ENCODE measurements at places on chromosomes 2 and 18. TPM values are rescaled to one million over a fixed set of nuclear protein-coding genes. Genes with fewer than 3 reads are reported as not detected.

- DNase-seq, result no peak
Observed at GRCh38 chr2:49640630-49641029, 486.3 kb upstream of the FSHR start.

- DNase-seq, result no peak
Observed at GRCh38 chr2:20803226-20803682, 19.6 kb downstream of the LDAH start.

GRCh38 chr2:37623971-37624900 lies 47.2 kb downstream of the CDC42EP3 start:
- DNase-seq, result no peak

DNA sequence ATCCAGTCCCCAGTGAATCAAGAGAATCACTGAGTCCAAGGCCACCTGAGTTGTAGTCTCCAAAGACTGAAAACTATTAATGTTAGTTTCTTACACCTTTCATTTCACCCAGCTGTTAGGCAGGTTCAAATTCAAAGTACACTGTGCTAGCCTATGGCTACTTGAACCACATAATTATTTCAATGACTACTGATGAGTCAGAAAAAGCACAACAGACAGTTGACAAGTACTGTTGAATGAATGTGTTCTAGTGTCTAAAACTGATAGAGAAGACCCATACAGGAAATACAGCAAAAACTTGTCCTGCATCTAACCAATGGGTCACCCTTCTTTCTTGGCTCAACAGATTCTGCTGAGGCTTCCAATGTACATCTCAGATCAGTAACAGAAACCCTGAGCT lies 160.9 kb downstream of the MYO5B start:
- no peak for DNase-seq

DNA sequence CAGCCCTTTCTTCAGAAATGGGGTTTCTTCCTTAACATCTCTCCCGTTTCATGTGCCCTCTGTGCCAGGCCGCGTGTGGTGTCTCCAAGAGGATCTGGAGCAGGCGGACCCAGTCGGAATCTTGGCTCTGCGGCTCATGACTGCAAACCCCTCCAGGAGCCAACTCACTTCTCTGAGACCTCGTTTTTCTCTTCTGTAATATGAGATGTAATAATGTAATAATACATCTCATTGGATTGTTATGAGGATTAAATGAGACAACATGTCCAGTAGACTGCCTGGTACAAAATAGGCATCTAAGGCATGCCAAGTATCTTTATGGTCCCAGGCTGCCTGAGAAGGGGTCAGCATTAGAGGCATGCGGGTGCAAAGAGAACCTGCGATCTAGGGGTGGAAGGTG lies 221.3 kb upstream of the REV1 start:
- no peak for DNase-seq

- DNase-seq, result no peak
Observed at GRCh38 chr2:111657351-111657975, 226.5 kb downstream of the ANAPC1 start.

DNA sequence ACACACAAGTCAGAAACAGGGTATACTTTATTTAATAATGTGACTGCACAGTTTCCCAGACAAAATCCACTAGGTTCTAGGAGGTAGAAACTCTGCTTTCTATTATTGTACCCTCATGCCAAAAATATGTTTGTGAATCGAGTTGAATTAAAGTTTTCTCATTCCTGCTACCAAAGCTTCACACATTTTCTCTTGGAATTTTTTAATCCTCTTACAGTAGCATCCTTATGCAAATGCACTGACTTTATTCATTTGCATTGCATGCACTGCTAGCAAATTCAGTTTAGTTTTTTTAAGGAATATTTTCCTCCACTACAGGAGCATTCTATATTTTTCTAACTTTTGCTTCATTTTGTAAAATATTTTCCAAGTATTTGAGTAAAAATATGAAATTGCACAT lies 4.8 kb upstream of the SCG2 start:
- DNase-seq, result no peak

GRCh38 chr2:75055820-75056675 lies 97.6 kb downstream of the POLE4 start:
- DNase-seq, result no peak

DNA sequence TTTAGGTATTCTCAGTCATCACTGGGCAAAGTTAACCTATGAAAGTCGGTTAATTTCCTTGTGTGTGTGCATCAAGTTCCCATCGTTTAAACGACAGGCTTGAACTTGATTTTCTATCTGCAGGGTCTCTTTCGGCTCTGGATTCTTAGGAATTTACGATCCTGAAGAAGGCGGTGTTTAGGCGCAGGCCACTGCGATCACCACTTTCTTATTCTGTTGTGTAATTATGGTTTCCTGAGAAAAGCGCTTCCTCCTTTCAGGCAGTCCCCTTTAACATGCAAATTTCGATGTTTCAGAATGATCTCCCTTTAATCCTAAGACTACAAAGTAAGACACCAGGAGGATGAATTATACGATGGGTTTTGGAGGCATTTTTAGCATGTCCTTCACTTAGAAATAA lies 27.9 kb upstream of the MBP start:
- no peak for DNase-seq

- no peak for DNase-seq
Observed at GRCh38 chr18:5884375-5884774, 10.9 kb downstream of the TMEM200C start.

GRCh38 chr2:131004446-131005209 lies 88.6 kb downstream of the FAM168B start:
- no peak for DNase-seq

DNA sequence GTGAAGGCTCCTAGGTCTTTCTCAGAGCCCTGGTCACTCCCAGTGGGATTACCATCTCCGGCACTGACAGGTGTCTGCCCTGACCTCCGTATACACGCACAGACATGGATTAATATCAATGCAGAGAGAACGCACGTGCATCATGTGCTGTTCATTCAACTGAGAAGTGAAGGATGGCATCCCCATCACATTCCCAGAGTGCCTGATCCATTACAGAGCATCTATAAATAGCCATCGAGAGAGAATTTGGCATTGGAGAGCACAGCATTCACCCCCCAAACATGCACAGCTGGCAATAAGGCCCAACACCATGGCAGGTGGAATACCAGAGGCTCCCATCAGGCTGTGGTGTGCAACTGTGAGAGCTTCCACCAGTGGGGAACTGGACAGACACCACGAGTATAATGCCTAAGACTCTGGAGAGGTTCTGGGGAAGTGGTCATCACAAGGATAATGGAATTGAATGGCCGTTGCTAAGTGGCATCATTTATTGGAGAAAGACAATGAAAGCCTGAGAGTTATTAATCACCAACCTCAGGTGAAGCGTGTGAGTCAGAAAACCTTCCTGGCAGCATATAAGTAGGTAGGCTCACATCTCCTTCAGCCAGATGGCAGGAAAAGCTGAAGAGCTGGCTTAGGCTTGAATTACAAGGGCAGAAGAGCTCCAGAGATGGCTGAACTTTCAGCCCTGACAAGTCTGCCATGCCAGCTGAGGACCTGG lies 244.5 kb upstream of the ID2 start:
- no peak for DNase-seq

- DNase-seq, result no peak
Observed at GRCh38 chr2:231069379-231070054, 12.8 kb downstream of the PSMD1 start.

GRCh38 chr2:191026377-191026776 lies 12.4 kb upstream of the STAT1 start:
- no peak for DNase-seq

- no peak for DNase-seq
Observed at GRCh38 chr2:120446236-120447126, 100.5 kb downstream of the INHBB start.

DNA sequence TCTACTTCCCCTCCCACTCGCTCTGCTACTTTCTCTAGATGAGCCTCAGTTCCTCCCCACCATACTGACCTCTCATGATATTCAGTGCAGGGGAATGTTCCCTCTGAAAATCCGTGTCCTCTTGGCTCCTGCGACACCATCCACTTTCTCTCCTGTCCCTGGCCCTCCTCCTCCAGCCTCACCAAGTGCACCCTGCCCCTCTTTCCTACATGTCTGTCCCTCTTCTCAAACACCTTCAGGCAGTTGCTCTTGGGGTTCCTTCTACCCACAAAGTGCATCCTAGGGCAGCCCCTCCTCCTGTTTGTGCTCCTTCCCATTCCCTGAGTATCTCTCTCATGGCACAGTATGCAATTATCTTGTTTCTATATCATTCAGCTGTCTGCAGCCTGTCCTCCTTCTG lies 246.4 kb upstream of the RAB6C start:
- no peak for DNase-seq

GRCh38 chr18:70172225-70172624 lies 33.3 kb downstream of the RTTN start:
- DNase-seq, result no peak

- DNase-seq, result no peak
Observed at GRCh38 chr2:152054593-152054992, 44.3 kb downstream of the CACNB4 start.

DNA sequence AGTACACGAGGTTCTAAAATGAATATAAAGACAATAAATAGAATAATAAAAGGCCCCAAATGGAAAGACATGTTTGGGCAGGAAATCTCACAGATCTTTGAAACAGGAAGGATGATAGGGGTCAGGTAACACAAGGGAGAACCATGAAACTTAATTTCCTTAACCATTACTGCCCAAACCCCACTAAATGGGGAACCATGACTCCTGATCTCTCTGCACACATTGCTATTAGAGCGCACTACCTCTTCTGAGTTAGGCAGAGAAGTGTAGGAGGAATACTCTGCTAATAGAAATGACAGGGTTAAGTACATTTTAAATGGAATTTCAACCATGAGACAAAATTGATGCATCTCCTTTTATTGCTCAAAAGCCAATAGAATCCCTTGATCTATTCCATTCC lies 213.7 kb upstream of the SETBP1 start:
- DNase-seq, result no peak

DNA sequence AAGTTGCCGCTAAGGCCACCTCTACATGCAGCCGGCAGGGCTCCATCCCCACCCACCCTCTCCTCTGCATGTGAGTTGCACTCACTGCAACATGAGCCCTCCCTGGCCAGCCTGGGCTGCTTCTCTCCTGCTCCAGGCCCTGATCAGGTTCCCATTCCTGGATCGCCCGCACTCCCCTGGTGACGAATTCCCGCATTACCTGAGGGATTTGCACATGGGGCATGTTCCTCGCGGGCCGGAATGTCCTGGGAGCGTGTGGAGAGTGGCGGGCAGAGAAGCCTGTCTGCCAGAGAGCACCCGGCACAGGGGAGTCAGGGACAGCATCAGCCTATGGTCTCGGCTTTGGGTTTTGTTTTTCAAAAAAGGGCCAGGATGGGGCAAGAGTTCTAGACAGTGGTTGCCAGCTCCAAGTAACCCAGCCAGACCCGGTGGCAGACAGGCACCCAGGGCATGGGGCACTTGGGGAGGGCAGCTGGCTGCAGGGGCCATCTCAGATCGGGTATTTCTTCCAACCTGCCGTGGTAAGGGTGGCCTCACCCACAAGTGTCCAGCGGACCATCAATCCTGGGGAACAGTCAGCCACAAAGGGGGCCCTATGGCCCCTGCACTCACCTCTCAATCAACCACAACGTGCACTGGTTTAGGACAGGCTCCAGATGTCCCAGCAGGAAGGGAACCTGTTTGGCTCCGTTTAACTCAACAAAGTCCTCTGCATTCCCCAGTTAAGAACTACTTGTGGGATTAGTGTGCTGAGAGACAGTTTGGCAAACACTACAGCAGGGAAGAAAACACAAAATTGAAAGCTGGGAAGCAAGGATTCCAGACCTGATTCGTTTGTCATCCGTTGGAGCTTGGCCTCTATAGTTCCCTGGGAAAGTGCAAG lies 187.7 kb downstream of the SMAD7 start:
- no peak for DNase-seq

GRCh38 chr2:211453311-211453887 lies 897.0 kb downstream of the CPS1 start:
- no peak for DNase-seq

CYP20A1 gene
- 30.6 TPM for total RNA-seq

TAF4B gene
- 2.0 TPM for total RNA-seq

CXXC1 gene
- total RNA-seq, result 35.5 TPM

CFC1 gene
- total RNA-seq, result 0.41 TPM

MBP gene
- total RNA-seq, result 7.7 TPM

UGT1A5 gene
- total RNA-seq, result not detected
